NCI-H1417 (cell line): ENCODE measurements at places on chromosomes 2 and 18.

DNA sequence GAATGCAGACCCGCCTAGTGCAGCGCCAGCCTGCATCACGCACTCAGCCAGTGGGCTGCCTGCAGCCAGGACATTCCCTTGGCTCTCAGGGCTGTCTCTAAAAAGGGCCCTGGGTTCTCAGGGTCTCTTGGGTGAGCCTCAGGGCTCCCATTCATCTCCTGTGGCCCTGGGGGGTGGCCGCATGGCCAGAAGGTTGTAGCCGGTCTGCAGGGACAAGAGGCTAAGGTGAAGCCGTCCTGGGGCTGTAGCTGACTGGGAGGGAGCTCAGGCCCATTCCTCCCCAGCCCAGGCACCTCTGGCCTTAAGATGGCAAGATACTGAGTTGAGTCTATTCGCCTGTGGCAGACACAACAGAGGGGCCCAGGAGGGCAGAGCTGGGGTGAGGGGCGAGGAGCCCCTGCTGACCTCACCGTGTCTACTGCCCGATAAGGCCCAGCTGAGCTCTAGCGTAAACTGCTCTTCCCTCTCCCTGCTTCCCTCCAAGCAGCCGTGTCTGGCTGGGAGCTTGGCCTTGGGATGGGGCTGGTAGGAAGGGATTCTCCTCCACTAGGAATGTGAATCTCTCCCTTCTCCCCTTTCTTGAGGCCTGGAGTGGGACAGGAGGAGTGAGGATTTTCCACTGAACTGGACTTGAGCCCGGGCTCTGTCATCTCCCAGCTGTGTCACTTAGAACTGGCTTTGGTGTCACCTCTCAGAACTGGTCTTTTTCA, 37.9 kb downstream of the INHBB start:
- DNase-seq: no peak

DNA sequence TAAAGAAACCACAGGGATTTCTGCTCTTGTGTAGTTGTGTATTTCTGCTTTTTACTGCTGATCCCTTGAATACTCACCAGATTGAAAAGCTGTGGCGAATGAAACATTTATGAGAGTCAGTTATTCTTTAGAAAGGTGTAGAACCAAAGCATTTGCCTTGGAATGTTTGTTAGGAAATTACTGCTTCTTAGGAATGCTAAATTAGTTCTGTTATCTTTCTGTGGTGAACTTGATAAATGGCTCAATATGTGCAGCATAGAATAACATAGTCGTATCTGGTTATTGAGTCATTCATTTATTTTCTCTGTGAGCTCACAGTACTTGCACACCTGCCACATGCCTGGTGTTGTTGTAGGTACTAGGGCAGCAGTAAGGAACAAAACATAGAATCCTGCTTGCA, 57.0 kb upstream of the FAM237A start:
- DNase-seq: no peak

- peak; percentile 76 for DNase-seq
Observed at GRCh38 chr2:175203621-175204496, 22.3 kb upstream of the ATP5MC3 start.

GRCh38 chr2:11870064-11870463, 123.6 kb downstream of the LPIN1 start:
- DNase-seq: no peak

- no peak for DNase-seq
Observed at GRCh38 chr18:42087235-42087634, 132.2 kb downstream of the PIK3C3 start.

- DNase-seq: no peak
Observed at GRCh38 chr2:6831229-6831628, 34.5 kb downstream of the CMPK2 start.

- DNase-seq: no peak
Observed at GRCh38 chr2:88709181-88709631, 17.7 kb downstream of the RPIA start.

DNA sequence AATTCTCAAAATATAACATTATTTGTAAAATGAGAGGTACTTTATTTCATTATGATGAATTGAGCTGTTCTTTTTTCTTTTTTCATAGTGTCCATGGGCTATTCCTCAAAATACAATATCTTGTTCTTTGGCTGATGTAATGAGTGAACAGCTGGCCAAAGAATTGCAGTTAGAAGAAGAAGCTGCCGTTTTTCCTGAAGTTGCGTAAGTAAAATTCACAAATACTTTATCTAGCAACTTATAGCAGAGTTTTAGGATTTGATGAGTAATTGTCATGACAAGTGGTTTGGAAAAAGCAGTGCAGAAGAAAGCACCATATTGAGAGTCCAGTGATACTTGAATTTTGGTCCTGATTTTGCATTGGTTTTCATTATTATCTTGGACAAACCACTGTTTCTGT, 9.8 kb downstream of the RIOK3 start:
- no peak for DNase-seq

DNA sequence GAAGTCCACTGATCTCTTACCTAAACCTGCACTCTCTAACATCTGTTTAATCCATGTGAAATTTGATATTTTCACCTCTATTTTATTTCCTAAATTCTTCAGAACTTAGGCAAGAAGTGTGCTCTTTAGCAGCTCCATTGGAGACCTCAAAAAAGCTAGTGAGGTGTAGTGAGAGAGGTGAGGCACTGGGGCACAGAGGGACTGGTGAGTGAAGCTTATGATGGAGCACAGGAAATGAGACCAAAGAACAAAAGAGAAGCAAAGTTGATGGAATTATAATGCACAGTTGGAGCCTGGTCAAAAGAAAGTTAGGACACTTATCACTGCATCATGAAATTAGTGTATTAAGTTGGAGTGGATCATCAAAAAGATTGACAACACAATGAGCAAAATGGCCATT, 1050.7 kb upstream of the NRXN1 start:
- no peak for DNase-seq

GRCh38 chr2:72859831-72860262, 27.4 kb upstream of the SPR start:
- DNase-seq: peak; percentile 57

GRCh38 chr2:42239811-42240210, 70.7 kb downstream of the EML4 start:
- no peak for DNase-seq

DNA sequence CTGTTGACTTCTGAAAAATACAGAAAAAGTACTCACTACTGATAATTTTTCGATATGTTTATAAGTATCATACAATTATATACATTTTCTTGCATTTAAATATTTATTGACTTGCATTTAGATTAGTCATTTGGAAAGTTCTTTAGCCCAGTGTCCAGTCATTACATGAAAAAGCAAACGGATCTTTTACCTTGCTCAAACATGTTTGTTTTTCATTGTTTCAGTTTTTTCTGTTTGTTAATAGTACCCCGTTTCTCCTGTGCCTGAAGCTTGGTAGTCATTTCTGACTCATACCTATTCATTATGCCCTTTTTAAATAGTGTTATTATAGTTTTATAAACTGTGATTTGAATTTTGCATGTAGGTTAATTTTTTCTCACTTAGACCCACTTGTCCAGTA, 28.1 kb downstream of the CEP192 start:
- DNase-seq: no peak

DNA sequence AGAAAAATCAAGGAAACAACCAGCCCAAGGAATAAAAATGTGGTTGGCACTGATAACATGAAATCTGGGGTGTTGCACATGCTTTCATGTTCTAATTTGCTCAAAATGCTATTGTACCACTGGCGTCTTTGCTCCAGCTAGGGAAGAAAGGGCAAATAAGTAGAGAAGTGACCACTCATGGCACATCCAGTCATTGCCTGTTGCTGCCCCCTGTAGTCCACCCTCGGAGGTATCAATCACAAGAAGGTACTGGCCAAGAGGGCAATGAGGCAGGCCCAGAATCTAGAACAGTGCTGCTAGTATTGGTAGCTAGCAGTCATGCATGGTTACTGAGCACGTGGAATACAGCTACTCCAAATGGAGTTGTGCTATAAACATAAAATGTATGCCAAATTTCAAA, 213.4 kb downstream of the CDCA7 start:
- no peak for DNase-seq

- no peak for DNase-seq
Observed at GRCh38 chr2:155663265-155663664, 669.3 kb downstream of the NR4A2 start.

DNA sequence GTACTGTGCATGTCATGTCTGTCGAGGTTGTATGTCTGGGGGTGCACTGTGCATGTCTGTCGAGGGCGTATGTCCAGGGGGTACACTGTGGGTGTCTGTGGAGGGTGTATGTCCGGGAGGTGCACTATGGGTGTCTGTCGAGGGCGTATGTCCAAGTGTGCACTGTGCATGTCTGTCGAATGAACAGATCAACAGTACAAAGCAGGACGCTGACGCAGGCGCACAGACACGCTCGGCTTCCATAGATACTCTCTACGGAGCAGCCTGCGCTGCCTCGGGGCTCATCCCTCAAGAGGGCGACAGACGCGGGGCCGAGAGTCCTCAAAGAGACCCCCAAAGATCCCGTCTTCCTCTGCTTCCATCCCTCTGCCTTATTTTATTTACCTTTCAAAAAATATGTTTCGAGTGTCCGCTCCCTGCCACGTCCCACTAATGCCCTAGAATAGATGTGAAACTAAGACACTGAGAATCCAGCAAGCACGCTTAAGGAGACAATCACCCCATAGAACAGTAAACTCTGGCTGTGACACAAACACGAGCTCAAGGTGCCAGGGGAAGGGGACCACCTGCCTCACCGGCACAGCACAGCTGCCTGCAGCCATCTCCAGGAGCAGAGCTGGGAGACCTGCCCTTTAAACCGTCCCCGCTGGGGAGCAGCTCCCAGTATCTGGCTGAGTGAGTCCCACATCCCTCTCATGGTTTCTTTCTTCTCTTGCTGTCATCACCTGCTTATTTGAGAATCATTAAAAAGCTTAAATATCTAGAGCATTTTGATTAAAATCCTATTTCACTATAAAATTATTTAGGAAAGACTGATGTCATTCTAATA, 250.5 kb upstream of the MYT1L start:
- no peak for DNase-seq

DNA sequence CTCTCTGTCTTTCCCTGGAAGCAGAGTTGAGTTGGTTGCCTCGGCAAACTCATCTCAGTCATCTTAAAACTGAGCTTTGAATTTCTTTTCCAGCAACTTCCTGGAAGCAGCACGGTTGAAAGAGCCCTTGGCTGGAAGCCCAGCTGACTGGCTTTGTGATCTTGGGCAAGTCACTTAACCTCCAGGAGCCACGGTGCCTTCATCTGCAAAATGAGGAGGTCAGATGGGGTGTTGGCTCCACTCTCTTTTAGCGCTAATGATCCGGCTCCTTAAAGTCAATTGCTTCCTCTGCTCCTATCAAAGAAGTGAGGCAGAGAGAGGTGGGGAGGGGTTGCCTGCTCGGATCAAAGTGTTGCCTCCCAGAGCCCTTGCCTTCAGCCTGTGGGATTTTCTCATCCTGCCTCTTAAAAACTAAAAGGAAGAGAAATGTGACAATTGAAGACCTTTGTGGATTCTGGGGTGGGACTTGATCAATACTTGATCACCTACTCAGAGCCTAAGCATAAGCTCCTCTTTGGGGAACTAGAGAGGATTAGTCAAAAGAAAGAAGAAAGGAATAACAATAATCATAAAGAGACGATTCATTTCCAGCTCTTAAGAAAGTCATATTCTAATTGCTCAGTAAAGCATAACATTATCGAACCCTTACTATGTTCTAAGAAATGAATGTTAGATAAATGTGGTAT, 86.6 kb downstream of the MYCN start:
- no peak for DNase-seq

- DNase-seq: no peak
Observed at GRCh38 chr2:85112906-85113625, 20.1 kb upstream of the TCF7L1 start.

DNA sequence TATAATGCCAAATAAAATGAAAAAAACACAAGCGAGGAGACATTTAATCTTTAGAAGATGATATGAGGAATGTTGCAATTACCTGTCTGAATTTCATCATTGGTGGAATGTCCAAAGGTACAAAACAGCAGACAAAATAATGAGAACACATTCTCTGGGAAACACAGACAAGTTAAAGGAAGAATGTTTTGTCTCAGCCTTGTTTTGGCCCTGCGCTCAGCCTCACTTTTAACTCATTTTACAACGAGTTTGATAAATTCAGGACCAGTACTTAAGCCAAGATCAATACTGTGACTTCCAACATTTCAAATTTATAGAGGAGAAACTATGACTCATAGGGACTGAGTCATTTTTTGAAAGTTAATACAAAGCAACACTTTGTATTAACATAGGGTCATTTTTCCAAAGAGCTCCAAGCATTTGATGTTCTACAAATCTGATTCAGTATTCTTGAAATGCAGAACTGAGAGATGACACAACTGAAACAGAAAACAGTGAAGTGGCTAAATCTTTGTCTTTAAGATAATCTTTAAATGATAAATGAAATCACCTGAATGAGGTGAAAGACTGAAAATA, 833.2 kb upstream of the CHAC2 start:
- no peak for DNase-seq

DNA sequence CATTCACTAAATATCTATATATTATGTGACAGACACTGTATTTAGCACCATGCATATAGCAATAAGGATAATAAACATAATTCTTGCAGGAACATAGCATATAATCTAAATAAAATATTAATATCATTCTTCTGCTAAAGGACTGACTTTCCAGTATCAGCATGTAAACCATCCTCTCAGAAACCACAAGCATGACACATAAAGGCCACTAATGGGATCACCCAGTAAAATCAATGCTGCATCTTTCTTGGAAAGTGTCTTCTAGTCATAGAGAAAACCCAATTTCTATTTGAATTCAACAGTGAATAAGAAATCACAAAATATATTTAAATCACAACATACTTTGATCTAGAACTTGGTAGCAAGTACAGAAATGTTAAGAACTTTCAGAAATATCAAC, 5.8 kb upstream of the LRP1B start:
- DNase-seq: no peak

- no peak for DNase-seq
Observed at GRCh38 chr2:151727593-151728552, 6.4 kb downstream of the NEB start.

GRCh38 chr2:221767106-221768012, 195.3 kb upstream of the EPHA4 start:
- DNase-seq: no peak

DNA sequence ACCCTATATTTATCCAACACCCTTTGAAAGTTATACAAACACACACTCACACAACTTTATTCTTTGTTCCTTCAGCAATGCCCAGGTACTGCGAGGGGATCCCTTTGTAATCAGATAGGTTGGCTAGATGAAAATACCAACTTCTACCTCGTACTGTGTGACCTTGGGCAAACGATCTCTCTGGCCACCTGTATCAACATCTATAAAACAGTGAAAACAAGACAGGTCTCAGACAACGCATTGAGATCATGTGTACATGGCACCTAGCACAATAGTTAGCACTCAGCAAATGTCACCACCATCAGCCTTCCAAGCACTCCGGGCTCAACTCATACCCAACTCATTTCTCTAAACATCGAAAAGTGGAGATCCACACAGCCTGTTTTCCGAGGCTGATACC, 118.4 kb upstream of the PPP1CB start:
- no peak for DNase-seq

- no peak for DNase-seq
Observed at GRCh38 chr18:2027756-2028155, 543.5 kb downstream of the METTL4 start.

GRCh38 chr2:95348609-95349567, 51.7 kb downstream of the KCNIP3 start:
- DNase-seq: no peak
